ENCODE measurements at places on chromosomes 12 and 14.

- no peak for DNase-seq
These were observed 1715.0 kb upstream of the FLRT2 start for GRCh38 chr14:83814896-83815295.

- DNase-seq = peak; percentile 81
These were observed 50.9 kb upstream of the VASH1 start for GRCh38 chr14:76710056-76711010.

GRCh38 chr12:2970744-2971143 lies 11.5 kb downstream of the TEAD4 start:
- DNase-seq = no peak

DNA sequence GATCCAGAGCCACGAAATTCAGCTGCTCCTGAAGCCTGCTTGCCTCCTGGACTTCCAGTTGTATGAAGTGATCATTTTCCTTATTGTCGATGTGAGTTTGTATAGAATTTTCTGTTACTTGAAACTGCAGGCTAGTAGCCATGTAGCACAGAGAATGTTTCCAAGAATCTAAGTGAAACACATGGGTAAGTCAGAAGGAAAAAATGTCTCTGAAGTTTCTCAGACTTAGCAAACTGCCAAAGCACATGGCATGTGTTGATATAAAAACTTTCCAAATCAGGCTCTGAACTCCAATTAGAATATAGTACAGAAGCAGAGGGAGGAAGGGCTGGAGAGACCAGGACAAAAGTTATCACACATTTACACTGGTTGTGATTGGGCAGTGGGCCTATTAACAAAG lies 9.8 kb upstream of the PCNX1 start:
- DNase-seq = no peak

DNA sequence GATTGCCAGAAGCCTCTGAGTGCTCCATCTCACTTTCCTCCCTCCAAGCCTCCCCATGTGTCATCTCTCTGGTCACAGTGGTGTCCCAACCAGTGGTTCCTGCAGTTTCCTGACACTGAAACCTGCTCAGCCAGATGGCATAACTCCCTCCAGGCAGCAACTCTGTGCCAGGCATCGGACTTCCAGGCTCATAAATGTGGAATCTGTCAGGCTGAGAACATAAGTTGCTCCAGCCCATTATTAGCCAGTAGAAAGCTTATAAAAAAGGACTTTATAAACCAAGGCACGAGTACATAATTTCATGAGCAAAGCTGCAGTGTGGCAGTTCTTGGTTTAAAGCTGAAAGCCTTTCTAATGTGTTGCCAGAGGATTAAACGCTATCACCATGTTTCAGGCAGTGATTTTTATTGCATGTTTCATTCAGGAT lies 194.3 kb downstream of the DACT1 start:
- DNase-seq = no peak

DNA sequence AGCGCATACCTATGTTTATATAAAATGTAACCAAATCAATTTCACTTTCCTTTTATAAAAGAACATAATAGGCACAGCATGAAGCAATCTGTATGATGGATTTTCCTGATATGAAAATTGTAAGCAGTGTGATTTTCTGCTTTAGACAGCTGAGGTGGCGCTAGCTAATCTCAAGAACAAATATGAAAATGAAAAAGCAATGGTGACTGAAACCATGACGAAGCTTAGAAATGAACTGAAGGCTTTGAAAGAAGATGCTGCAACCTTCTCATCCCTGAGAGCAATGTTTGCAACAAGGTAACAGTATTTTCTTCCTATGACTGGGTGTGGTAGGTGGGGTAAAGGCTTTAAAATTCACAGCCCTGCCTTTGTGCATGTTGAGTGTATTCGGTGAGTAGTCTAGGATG lies 65.0 kb upstream of the FGD4 start:
- DNase-seq = no peak

DNA sequence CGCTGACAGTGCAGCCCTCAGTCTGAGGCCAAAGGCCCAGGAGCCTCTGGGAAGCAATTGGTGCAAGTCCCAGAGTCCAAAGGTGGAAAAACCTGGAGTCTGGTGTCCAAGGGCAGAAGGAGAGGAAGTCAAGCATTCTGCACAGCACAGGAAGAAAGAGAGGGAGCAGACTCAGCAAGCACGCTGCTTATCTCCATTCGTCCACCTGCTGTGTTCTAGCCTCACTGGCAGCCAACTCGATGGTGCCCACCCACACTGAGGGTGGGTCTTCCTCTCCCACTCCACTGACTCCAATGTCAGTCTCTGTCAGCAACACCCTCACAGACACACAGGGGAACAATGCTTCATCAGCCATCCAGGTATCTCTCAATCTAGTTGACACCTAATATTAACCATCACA lies 38.8 kb downstream of the HELB start:
- no peak for DNase-seq
